ENCODE measurements at places on chromosomes 12 and 14.

DNA sequence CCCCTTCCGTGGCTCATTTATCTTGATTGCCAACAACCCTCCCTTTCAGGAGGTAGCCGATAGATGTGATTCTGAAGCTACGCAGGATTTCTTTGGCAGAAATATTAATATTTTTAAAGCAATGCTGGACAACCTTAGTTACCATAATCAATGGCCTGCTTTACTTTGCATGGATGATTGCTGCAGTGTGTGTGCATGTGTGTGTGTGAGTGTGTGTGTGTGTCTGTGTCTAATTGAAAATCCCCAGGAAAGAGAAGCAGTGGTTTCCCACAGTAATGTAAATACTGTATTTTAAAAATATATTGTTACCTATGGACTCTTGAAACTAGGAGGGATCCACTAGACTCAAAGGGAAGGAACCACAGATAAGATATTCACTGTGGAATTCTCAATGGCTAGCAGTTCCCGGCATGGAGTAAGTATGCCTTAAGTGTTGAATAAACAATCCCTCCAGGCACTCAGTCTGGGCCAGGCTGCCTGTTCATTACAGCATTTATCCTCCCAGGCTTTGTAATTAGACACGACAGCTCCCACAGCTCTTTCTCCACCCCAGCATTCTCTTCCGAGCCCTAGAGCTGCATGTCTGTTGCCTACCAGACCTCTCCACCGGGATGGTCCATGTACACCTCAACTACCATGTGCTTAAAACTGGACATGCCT, 22.5 kb upstream of the C14orf132 start:
- DNase-seq = no peak

GRCh38 chr12:129903956-129904829, at the start of gene TMEM132D:
TMEM132D (minus strand) TSS chr12:129904025.
- DNase-seq = no peak

DNA sequence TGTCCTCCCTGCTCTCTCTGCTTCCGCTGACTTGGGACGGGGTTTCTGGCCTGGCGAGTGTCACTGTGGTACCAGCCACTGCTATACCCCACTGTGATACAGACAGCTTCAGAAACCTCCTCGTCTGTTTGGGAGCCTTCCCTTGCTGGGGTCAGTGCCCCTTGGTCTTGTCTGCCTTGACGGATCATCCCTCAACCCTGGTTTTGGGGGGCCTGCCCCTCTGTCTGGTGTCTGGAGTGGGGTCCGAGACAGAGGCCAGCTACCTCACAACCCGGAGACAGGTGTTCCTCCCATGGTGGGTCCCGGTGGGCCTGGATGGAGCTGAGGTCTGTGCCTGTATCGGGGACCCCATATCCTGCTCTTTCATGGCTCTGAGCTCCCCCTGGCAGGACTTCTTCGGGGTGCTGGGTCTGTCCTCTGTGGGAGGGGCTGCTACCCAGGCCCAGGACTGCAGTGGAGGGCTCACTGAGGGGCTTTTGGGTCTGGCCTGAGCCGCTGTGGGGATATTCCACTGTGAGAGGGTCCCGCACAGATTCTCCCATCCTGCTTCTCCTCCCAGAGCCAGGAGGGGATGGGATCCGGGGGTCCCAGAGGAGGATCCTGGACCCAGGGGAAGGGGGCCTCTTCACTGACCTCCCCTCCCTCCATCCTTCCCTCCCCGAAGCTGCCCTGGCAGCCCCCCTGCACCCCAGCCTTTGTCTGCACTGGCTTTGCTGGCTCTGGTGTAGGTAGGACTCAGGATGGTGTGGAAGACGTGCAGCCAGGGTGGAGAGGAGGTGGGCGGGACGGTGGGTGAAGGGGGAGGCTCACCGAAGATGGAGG, 365.5 kb downstream of the TMEM121 start:
- no peak for DNase-seq

GRCh38 chr12:9127936-9128663, 12.4 kb upstream of the A2M start:
- DNase-seq = no peak

- DNase-seq = no peak
Observed at GRCh38 chr12:11769723-11770514, 120.4 kb downstream of the ETV6 start.

GRCh38 chr12:116654226-116654743, 83.6 kb downstream of the SPRING1 start:
- DNase-seq = no peak

DNA sequence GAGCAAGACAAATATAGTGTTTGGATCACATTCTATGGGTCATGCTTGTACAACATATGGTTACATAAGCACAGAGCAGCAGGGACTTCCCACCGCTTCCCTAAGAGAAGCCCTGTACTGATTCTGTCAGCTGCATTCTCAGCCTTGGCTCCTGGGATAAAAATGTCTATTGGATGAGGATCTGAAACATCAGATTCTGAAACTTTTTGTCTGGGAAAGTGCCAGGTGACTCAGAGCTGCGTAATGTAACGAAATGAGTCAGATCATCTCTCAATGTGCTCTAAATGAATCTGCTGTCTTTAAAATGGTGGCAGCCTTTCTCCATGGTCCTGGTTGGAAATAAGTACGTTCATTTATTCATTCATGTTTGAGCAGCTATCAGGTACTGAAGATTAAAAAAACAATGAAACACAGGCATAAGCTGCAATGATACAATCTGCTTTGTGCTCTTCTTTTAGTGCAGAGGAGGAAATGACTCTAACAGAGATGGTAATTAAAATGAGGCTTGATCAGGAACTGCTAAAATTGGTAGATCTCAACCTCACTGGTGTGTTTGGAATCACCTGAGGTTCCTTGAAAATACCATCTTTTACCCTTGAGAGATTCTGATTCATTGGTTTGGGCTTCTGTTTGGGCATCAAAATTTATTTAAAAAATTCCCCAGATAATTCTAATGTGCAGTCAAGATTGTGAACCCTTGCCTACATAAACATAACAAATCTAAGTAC, 99.1 kb upstream of the NAP1L1 start:
- peak; percentile 99 for DNase-seq

DNA sequence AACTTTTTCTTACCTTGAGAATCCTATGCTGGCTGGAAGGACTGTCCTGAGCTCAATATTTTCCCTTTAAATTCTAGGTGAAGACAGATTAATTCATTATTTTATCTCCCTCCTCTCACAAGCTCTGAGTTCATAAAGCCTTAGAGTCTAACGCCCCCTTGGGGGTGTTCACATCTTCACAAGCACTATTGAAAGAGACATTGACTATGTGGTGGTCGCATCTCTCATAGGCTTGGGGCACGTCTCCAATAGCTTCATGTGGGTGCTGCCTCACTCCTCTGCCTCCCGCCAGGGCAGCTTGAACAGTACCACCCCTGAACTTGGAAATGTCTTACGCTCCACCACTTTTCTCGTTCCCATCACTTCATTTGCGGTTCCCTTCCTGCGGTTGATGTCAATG, 106.2 kb downstream of the UNC79 start:
- no peak for DNase-seq

DNA sequence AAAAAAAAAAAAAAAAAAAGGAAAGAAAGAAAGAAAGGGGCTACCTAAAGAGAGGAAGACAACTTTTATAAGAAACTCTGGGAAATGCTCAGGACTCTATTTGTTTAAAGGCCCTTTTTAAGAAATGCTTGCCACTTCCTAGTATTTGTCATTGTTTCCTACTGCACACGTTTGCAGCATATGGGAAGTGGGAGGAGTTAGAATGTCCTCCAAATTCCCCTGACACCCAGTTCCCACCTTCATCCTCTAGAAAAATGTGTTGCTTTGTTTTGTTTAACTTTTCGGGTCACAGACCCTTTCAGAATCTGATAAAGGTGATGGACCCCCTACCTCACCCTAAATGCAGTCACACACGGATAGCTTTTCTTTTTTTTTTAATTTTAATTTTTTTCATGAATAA, 40.8 kb downstream of the NINJ2 start:
- peak; percentile 52 for DNase-seq

DNA sequence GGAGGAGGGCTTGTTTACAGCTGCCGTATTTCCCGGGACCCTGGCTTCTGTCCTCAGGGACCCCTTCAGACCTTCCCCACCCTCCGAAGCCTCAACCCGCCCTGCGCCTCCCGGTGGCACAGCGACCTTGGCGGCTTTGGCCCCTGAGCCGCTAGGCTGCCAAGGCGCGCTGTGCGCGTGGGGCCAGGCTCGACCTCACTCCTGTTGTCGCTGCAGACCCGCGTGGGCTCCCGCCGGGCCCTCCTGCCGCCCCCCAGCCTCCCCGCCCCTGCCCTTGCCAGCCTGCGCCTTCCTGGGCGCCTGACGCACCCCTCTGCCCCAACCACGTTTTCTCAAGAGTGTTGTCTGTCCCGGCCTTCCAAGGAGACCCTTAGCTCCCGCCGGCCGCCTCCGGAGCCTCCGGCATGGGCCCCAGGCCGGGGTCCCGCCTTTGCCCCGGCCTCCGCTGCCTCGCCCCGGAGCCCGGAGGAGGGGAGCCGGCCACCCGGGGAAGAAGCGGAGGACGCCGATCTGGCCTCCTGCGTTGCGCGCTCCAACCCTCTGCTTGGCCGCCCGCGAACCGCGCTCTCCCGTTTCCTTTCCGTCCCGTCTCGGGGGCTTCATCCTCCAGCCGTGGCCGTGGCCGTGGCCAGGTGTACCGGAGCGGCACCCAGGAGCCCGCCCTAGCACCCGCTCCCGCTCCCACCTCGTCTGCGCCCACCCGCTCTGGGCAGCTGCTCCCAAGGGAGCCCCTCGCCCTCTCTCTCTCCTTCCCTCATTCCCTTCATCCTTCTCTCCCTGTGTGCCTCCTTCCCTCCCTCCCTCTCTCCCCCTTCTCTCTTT, 19.9 kb downstream of the PPP2R5C start:
- DNase-seq = no peak

DNA sequence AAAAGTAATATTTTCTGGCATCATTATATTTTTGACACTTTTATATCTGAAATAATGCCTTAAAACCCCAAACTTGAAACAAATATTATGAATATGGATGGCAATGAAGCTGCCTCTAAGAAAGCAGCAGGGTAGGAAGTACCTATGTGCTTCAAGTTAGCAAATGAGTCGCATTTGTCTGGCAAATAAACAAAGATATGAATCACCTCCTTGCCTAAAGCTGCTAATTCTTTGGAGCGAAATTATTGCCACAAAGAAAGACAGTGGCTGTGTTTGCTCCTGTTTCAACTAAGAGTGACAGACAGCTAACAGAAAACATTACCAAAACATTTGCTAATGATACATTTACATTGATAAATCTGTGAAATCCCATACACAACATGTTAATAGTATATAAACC, 854.9 kb downstream of the RPS29 start:
- DNase-seq = no peak

- DNase-seq = peak; percentile 93
Observed at GRCh38 chr14:61562321-61563161, 132.8 kb upstream of the HIF1A start.

GRCh38 chr14:81205639-81206038, 15.1 kb downstream of the GTF2A1 start:
- DNase-seq = no peak

DNA sequence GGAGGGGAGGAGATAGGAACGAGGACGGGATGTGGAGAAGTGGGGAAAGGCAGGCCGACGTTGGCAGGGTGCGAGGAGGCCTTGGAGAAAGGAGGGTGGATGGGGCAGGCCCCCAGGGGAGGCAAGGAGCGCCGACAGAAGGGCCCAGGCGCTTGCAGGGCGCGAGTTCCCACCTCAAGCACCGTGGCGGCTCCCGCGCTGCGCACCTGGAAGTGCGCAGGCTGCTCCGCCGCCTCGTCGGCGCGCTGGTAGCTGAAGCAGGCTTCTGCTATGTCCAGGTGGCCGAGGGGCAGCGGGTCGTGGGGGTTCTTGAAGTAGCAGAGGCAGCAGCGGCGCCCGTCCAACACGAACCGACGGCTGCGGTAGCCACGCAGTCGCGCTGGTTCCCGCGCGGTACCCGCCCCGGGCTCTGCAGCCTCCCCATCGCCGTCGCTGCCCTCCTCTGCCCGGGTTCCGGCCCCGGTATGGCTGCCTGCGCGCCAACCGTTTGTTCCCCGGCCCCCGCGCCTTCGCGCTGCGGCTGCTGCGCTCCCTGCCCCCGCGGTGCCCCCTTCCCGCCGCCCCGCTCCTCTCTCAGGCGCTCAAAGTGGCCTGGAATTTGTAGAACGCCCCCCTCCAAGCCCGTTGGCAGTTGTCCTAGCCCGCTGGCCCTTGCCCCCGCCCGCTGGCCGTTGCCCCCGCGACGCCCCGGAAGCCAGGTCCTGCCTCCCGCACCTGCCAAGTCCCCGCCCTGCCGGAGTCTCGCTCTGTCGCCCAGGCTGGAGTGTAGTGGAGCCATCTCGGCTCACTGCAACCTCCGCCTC, 1.1 kb upstream of the ACTR6 start:
- DNase-seq = peak; percentile 2

- DNase-seq = no peak
Observed at GRCh38 chr12:123250471-123251383, 17.5 kb downstream of the MTRFR start.

DNA sequence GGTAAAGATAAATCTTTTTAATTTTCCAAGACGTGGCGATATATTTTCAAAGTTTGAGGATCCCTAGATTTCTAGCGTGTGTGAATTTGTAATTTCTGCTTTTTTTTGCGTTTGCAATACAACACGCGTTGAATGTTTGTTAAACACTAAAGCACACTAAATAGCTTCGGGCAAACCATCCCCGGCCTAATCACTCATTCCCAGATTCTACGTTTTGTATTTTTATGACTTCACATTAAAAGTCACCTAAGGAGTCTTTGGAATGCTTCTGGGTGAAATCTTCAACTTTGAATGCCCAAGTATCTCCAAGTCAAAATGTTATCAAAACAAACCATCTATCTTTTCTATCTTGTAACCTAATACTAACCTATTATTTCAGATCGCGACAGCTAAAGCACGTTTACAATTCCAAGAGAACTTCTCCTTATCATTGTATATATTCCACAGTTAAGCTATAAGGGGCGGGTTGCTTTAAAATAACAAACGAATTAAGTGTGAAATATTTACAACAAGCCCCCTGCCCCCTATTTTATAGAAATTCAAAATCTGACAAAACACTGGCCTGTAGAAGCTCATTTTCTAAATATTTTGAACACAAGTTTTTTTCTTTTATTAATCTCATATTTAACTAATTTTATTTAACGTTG, 1.1 kb downstream of the ALX1 start:
- peak; percentile 13 for DNase-seq

GRCh38 chr12:90111791-90112580, 403.3 kb upstream of the ATP2B1 start:
- DNase-seq = no peak

DNA sequence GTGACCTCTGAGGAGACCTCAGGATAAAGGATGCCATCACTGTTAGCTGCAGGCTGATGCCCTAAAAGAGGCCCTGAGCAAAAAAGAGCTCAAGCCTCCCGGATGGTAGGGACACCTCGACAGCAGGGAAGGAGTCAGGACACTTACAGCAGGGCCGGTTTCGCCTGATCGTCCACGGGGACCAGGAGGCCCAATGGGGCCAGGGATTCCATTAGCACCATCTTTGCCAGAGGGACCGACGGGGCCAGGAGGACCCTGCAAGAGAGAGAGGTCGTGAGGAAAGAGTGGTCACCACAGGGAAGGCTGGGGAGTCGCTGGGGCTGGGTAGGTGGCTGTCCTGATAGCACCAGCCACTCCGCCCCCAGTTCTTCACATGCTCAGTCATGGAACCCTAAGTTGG, 12.4 kb downstream of the TMEM106C start:
- no peak for DNase-seq

Data from cardiac fibroblast (primary cell).